Activated T-cell treated with anti-CD3 and anti-CD28 coated beads, Interleukin-2, amount 50 U/mL, for 1 hour (primary cell): ENCODE measurements at places on chromosomes 16 and 17.

GRCh38 chr16:85492295-85492864 is 120.7 kb upstream of the GSE1 start:
- no peak for DNase-seq

DNA sequence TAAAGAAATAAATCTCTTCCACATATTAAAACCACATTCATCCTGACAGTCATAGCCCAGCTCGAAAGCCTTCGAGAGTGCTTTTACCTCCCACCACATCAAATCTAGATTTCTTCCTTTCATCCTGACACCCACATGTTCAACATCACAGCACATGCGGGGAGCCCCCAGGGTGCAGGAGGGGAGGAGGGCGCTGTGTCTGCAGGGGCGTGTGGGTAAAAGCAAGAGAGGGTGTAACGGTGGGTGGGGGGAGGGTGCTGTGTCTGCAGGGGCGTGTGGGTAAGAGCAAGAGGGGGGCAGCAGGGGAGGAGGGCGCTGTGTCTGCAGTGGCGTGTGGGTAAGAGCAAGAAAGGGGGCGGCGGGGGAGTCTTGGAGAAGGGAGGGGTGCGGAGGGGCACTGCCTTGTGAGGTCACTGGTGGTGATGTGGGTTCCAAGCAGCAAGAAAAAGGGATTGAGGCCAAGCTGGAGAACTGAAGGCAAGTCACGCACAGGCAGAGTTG is 34.7 kb downstream of the ADCY9 start:
- peak; percentile 50 for DNase-seq

- no peak for DNase-seq
Measured at GRCh38 chr16:70255574-70255973, 3.8 kb upstream of the EXOSC6 start.

DNA sequence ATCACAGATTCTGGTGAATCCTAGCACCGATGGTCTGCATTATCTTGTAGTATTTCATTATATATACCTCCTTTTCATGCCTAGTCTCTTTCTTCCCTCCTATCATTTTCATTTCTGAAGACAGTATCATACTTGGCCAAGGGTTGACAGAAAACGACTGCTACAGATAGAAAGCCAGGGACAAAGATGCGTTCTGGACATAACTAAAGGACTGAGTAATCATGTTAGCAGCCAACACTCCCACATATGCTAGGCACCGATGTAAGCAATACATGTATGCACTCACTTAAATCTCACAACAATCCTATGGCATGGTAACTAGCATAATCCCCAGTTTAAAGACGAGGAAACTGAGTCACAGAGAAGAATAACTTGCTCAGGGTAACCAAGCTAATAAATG is 22.9 kb downstream of the RDM1 start:
- no peak for DNase-seq
